Omental fat pad (tissue), 4 donors: ENCODE measurements at places on chromosomes 6 and 20.

GRCh38 chr6:30895343-30895742 lies 11.0 kb downstream of the DDR1 start:
- no peak for DNase-seq

DNA sequence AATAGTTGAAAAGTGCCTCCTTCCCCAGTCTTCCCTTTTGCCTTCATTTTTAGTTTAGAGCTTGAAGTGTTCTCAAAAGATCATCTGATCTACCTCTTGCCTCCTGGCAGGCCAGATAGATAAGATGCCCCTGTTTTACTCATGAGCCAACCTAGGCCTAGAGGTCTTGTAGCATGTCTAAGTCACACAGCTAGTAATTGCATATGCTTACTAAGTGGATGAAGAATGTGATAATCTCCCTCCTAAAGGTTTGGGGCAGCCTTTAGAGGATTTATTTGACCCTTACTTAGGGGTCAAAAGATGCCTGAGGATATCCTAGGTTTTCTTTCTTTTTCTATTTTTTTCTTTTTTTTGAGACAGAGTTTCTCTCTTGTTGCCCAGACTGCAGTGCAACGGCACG lies 2.1 kb downstream of the C6orf141 start:
- DNase-seq = no peak

DNA sequence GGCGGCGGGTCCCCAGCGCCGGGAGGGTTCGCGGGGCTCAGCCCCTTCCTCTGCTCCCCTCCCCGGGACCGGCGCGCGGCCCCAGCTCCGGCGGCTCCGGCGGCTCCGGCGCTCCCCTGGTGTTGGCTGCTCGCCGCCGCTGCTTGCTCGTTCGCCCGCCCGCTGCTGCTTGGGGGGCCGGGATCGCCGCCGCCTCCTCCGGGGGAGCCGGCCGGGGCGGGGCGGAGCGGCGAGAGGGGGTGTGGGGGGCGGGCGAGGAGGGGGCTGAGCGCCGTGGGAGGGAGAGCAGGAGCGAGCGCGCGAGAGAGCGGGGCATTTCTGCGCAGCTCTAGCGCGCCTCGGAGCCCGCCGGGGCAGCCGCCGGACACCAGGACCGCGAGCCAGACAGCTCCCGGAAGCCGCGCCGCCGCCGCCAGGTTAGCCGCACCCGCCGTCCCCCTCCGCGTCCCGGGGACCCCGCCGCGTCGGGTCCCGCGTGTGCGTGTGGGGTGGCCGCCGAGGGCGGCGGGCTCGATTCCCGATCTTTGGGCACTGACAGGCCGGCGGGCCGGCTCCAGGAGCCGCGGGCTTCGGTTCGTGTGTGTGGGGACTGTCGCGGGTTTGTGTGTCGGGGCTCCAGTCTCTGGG lies 62.0 kb upstream of the EPB41L1 start:
- DNase-seq = no peak

GRCh38 chr20:21129861-21130260 lies 4.0 kb downstream of the KIZ start:
- no peak for DNase-seq

DNA sequence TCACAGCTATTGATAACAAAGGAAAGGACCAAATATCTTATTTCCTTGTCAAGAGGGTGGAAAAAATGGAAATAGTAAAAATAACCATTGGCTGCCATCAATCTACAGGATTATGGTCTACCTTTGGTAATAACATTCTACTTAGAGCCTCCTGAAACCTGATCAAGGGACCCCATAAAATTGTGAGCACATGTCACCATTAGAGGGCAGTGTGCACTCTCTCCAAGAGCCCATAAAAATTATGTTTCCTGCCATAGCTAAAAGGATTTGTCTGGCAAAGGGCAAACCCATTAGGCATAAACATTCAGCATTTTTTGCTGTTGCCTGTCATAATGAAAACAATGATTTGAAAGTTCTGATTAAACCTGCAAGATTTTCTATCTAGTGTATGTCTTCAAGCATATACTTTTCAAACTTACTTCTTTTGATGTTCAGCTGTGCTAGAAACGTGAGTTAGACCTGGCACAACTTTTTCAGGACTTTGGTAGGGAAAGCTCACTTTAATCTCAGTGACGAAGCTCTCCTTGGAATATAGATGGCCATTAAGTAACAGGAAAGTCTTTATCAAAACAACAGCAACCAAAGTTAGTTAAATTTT lies 120.7 kb upstream of the ZFP64 start:
- no peak for DNase-seq

GRCh38 chr6:89805814-89806371 lies 13.7 kb downstream of the MDN1 start:
- no peak for DNase-seq

GRCh38 chr6:140003217-140003616 lies 628.8 kb upstream of the CITED2 start:
- DNase-seq = no peak

GRCh38 chr20:54219751-54220426 lies 12.0 kb downstream of the PFDN4 start:
- no peak for DNase-seq

GRCh38 chr20:23868321-23868720 lies 11.2 kb downstream of the CST5 start:
- no peak for DNase-seq

GRCh38 chr6:43768983-43769525 lies 957 bp upstream of the VEGFA start:
- DNase-seq = no peak

DNA sequence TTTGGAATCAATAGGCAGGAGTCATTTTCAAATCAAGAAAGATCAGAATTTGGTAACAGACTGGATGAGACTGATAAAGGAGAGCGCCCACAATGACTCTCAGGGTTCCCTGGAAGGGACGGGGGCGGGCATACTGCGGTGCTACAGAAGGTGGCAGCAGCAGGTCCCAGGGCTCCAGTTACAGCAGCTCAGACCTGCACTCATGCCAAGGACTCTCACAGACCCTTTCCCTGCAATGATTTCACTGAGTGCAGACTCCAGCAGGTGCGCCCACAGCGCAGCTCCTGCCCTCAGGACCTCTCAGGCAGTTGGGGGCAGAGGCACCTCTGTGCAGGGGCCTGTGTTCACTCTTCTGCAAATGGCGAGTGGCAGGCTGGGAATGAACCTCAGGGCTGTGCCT lies 359.8 kb downstream of the ZFAND3 start:
- DNase-seq = no peak

DNA sequence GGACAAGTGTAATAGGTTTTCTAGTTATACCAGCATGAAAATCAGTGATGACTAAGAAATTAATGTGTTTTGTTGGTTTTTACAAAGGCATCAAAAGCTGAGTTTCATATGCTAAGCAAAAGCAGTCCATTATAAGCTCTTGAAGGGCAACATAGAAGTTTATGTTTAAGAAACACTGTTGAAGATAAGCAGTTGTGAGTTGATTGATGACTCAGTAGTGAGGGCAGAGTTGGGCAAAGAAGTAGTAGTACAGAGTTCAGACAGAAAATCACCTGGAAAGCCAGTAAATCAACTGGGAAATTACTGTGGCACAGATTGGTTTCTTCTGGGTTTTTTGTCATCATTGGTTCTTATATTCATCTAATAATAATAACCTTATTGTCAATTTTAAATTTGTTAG lies 78.0 kb upstream of the SMIM8 start:
- no peak for DNase-seq

- DNase-seq = no peak
These were observed 384.5 kb upstream of the CDH4 start for GRCh38 chr20:60867589-60867988.

DNA sequence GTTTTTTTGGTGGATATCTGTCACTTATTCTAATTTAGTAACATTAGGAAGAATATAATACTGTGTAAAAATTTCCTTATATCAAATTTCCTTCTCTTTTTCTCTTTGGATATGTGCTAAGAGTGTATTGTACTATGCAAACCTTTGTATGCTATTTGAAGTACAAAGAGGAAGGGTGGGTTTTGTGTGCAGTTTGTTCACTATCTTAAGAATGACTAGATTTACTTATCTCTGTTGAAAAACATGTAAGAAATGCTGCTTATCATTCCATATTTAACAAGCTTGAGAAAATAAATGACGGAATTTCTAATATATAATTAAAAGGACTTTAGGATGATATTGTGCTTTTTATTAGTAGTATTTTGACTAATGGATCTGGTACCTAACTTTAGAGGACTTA lies 13.1 kb downstream of the CD2AP start:
- no peak for DNase-seq

GRCh38 chr6:24694198-24694597 lies 24.8 kb downstream of the C6orf62 start:
- no peak for DNase-seq

- no peak for DNase-seq
These were observed 140.5 kb downstream of the CCDC170 start for GRCh38 chr6:151634336-151634720.
